RWPE2 (cell line): ENCODE measurements at places on chromosomes 5 and 9.

GRCh38 chr9:12776513-12777055 is 1.8 kb downstream of the LURAP1L start:
- no peak for DNase-seq

GRCh38 chr5:108264533-108264932 is 117.4 kb downstream of the FBXL17 start:
- DNase-seq = no peak

DNA sequence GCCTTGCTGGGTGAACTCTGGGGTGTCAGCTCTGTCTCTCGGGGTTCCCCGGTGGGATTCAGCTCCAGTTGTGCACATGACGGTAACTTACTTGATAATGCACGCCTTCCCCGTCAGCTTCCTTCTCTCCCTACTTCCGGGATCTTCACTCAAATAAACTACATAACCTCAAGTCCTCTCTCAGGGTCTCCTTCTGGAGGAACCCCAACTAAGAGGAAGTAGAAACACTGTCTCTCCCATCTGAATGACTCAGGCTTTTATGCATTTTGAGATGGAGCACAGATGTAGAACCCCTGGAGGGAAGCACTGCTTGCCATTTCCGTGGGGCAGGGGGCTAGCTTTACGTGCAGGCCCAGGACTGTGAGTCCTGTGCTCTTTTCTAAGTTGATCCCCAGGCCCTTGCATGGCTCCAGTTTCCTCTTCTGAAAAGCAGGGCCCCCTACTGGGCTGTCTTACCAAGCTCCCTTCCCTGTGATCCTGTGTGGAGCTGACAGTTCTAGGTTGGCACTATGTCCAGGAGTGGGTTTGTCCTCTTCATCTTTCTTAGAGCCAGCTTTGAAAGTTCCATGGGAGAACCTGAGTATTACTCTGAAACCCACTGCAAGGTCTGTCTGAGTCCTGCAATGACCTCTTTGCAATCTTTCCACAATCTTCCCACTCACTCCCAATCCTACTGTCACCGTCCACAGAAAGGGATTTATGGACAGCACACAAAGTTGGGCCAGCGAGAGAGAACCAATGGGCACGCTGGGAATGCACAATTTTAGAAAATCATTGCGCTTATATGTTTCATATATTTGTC is 17.7 kb downstream of the S1PR3 start:
- no peak for DNase-seq

DNA sequence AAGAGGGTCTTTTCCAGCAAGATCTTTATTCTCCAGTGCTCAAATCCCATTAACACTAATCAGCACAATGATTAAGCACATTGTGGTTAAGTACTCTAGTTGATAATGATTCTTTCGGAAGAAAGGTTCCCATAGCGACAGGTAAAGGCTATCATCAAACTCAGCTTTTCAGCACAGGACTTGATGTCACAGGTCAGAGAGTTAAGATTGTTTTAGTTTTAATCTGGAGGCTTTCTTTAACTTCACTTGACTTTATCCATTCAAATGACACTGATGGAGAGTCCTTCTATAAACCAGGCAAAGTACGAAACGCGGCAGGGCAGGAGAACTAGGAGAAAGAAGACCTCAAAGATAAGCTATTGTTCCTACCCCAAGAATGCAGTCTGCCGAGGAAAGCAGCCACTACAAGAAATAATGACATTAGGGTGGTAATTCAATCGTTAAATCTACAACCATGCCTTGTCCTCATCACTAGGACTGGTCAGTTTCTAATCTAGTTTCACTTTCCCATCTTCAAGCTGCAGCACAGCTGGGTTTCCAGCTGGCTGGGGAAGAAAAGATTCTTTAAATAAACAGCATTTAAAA is 4.6 kb downstream of the NRG2 start:
- no peak for DNase-seq

DNA sequence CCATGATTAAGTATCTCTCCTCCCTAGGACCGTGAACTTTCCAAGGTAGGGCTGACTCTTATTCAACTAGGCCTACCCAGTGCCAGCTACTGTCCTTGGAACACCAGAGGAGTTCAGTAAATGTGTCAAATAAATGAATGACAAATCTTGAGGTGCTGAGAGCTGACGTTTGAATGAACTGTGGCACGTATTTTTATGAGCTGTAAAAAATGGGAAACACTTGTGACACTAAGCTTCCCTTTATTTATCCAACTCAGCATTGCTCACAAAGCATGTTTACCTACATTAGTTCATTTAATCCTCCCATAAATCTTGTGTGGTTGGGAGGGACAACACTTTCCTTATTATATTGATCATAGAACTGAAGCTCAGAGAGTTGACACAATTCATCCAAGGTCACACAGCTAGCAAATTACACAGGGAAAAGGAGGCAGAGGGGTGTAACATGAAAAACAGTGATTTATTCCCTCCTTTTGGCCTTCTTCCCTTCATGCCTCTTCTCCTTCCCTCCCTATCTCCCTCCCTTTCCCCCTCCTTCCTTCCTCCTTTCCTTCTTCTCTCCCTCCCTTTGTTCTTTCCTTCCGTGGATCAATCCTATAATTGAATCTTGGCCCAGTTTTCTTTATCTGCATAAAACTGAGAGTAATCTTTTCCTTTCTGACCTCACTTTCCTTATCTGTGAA is 412.6 kb downstream of the DMRT2 start:
- no peak for DNase-seq

GRCh38 chr5:84642795-84643194 is 258.1 kb upstream of the EDIL3 start:
- DNase-seq = no peak

DNA sequence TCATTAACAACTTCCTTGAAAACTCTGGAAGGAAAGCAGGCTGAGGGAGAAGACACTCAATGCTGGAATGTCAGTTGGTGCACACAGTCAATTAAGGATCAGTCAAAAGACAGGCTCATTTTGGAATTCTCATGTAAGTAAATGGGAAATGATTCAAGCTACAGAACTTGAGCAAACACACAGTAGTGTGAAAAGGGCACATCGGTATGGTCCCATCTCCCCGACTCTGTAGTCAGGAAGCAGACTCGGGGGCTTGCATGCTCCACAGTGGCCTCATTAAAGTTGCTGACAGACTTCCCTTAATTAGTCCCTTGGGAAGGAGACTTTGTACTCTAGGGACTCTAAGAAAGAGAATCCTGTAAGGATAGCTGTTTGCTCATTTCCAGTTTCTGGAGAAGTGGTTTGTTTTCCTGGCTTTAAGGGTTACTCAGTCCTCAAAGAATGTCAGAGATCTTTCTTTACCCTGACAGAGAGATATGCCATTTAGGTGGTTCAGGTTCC is 339.2 kb downstream of the ADAMTS6 start:
- DNase-seq = no peak

DNA sequence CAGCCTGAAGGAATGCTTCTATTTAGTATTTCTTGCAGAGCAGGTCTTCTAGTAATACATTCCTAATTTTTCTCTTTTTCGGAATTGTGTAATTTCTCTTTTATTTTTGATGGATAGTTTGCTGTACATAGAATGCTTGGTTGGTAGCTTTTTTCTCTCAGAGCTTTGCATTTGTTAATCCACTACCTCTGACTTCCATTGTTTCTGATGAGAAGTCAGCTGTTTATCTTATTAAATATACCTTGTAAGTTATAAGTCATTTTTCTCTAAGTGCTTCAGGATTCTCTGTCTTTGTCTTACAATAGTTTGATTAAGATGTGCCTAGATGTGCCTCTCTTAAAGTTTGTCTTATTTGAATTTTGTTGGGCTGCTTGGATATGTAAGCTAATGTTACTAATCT is 101.9 kb downstream of the HTR1A start:
- DNase-seq = no peak

DNA sequence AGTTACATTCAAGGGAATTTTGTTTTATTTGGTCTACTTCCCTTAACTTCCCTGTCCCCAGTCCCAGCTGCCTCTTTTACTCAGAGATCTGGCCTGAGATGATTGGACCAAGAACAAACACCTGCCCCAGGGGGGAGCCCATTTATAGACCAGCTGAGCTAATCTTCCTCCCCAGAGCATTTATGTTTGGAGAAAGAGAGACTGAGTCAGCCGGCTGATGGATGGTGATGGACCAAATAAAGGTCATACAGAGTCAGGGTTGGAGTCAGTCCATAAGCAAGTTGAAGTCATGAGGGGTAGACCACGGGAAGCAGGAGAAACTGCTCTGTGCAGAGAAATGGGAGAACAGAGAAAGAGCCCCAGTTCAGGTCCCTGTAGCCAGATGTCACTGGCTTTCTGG is 77.7 kb downstream of the TMEM174 start:
- DNase-seq = no peak

- no peak for DNase-seq
Measured at GRCh38 chr9:134915046-134915985, 2.4 kb downstream of the FCN1 start.

- DNase-seq = no peak
Measured at GRCh38 chr5:110027527-110028322, 338.0 kb downstream of the MAN2A1 start.

GRCh38 chr5:17203329-17204132 is 13.9 kb upstream of the BASP1 start:
- DNase-seq = no peak

DNA sequence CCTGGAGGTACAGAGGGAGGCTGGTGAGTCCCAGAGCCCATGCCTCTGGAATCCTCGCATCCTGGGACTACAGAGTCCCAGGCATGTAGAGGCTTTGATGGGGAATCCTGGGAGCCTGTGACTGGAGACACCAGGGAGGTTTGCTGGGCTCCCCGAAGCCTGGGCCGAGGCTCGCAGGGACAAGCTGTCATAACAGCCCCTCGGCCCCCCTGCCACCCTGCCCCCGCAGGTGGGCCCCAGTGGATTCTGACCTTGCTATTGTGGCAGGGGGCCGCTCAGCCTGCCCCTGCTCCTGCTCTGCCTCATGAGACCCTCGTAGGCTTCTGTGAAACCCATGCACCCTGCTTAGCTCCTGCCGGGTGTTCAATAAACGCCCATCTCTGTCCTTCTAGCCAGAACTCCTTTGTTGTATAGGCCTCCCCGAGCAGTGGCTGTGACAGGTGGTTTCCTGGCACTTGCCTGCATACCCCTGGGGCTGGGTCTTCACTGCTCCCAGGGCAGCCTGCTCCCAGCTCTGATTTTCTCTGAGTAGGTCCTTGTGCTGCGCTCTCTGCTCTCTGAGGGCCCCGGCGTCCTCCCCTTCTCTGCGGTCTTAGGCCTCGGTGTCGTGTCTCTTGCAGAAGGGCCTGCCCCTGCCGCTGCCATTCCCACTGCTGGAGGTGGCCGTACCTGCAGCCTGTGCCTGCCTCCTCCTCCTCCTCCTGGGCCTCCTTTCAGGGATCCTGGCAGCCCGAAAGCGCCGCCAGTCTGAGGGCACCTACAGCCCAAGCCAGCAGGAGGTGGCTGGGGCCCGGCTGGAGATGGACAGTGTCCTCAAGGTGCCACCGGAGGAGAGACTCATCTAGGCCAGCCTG is 20.4 kb downstream of the CRB2 start:
- no peak for DNase-seq

DNA sequence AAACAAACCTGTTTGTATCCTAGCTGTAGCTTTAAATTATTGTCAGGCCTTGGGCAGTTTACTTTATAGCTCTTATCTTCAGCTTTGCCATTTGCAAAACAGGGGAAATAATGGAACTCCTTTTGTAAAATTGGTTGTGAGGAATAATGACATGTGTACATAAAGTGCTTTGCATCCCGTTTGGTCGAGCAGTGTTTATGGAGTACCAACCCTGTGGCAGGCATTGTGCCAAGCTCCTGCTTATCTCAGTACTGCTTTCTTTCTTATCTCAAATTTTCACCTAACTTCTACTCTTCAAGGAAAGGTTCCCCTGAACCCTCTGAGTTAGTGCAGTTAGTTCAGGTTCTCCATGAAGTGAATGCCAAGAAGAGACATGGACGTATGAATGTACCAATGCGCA is 9.4 kb upstream of the TENT2 start:
- DNase-seq = no peak

DNA sequence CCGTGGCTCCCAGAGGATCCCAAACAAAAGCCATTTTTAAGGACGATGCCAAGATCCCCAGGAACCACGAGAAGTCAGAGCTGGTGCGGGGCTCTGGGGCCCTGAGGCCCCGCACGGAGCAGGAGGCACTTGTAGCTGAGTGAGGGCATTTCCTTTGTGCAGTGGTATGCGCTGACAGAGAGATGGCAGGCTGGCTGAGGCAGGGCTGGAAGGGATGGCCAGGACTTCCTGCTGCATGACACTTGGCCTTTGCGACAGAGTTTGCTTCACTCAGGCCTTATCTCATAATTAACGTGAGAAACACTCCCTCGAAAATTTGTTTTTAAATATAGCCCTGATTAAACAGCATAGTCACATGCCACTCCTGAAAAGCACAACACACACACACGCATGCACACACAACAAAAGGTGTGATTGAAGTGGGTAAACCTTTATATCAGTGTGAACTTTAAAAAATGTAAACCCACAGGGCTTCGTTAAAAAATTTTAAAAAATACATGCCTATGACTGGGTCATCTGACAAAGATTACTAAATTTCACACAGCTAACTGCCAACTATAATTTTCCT is 536.6 kb downstream of the PDE4D start:
- no peak for DNase-seq

DNA sequence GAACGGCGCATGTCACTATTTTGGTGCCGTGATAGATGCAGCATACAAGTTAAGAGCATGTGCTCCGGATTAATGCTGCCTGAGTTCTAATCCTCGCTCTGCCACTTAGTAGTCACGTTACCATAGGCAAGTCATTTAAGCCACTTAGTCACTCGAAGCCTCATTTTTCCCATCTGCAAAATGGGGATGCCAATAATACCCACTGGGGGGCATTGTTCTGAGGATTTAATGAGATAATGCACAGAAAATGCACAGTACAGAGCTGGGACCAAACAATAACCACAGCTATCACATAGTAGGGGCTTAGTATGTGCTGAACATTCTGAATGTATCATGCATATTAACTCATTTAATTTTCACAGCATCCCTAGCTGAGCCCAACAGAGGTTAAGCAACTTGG is 9.1 kb downstream of the NIPAL4 start:
- no peak for DNase-seq
